ENCODE measurements at places on chromosomes 2 and 18.

- no peak for DNase-seq
These were observed 20.5 kb upstream of the ZNF236 start for GRCh38 chr18:76801567-76802505.

DNA sequence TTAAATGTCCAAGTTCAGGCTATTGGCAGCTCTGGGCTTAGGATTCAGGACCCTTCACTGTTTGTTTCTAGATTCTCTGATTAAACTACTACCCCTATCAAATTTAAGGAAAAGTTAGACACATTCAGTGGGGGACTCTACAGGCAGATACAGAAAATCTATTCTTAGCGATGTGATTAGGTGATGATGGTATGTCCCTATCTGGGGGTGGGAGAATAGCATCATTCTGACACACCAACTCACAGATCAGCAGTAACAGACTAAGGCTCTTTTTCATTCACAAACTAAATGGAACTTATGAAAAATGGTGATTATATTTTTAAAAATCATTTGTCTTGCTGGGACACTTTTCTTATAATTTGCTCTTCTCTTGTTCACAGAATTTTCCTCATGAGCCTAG, 232.9 kb upstream of the CDH2 start:
- DNase-seq, result no peak

DNA sequence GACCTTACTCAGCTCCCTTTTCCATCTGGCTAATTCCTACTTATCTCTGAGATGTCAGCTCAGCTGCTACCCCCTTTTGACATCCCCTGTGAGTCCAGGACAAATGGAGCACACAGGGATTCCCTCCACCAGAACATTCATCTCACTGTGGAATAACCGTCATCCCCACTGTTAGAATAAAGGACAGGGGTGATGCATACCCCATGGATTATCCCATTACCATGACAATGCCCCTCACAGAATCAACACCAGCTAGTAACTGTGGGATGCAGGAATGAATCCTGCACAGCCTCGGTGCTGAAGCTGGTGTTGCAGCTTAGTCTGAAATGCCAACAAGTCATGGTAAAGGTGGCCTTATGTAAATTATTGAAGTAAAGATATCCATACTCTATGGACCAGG, 624.8 kb upstream of the RAB6C start:
- DNase-seq, result no peak

DNA sequence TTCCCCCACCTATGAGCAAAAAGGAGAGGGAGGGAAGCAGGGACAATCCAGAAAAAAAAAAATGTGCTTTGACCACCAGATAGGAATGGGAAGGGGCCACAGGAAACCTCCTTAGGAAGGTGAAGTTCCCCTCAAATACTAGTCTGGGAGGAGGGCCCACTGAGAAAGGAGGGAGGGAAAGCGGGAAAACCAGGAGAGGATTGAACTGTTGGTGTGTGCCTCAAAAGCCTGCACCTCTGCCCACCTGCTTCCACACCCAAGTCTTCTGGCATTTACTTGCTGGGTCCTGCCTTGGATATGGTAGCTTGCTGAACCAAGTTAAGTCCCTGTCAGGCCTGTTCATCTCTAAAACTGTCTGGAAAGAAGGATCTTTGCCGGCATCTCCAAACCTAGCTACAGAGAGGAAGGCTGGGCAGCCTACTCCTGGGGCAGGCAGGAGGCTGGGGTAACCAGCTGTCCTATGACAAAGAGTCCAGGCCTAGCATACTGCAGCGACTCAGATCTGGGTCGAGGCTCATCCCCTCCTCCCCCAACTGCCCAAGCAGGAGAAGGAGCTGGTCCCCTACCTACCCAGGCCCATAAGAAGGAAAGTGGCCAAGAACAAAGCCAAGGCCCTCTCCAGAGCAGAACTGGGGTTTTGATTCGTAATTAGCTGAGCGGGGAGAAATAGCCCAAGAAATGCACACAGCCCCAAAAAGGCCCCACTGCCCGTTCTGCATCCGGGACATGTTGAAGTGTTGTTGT, 3.0 kb downstream of the EN1 start:
- DNase-seq, result no peak

DNA sequence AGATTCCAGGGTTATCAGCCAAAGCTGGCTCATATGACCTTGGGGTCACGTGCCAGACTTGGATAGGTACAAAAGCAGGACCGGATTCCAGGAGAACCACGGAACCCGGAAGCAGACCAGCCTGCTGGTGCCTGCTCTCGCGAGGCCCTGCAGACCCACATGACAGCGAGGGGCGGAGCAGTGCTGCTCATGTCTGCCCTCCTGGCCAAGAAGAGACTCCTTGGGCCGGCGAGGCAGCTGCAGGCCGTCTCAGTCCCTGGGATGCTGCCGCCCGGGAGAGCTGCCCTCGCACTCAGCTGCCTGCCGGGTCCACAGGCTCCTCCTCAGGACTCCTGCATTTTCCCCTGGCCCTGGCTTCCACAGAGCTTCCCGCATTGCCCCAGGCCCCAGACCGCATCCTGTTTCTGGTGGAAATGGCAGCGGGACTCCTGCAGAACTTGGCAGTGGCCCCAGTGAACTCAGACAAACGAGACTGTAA, 739.5 kb downstream of the SOCS6 start:
- no peak for DNase-seq

DNA sequence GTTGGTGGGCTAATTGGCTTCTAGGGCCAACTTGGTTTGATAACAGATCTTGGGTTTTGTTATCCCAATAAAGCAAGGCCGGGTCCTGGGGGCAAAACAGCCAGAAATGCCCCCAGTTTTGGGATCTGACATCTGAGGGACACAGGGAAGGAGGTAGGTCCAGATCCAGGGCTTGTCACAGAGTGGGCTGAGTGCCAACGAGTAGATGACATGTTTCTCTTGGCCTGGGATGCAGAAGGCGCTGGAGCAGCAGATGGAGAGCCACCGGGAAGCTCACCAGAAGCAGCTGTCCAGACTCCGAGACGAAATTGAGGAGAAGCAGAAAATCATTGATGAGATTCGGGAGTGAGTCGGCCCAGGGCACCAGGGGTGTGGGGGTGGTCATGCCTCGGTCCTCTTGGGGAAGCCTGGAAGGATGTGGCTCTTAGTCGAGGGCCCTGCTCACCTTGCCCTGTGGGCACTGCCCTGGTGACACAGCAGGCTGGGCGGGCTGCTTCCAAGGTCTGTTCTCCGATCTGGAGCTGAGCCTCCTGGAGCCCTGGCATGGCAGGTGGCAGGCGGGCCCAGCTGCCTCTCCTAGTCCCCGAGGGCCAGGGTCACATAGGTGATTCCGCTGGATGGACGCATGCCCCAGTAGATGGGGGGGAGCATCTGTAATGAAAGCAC, 40.2 kb upstream of the LYPD6B start:
- no peak for DNase-seq

- no peak for DNase-seq
These were observed 100.1 kb upstream of the APCDD1 start for GRCh38 chr18:10354241-10354811.

- no peak for DNase-seq
These were observed 29.5 kb upstream of the SMAD7 start for GRCh38 chr18:48979944-48980890.

GRCh38 chr2:128776461-128777195, 458.0 kb upstream of the HS6ST1 start:
- DNase-seq, result no peak

- DNase-seq, result no peak
These were observed 16.8 kb downstream of the NPC1 start for GRCh38 chr18:23569299-23570063.

DNA sequence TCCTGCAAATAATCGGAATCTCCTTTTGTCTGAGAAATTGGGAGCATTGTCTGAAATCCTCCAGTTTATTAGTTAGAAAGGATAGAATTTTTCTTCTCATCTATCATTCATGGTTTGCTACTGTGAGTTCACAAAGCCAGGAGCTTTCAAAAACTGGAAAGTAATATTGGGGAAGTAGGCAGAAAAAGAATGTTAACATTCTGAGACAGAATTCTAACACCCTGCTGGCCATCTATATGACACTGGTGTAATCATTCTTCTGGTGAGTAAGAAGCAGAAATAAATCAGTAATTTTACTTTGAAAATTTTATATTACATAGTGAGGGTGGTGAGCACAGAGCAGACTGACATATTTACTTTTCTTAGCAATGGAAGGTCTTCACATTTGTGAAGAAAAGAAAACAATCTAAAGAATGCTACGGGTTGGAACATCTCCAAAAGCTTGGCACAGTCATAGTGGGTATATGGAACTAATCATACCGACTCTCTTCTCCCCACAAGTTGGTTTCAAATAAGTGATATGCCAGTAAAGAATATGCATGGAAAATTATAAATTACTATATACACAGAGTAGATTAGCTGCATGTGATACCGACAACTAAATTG, 344.9 kb downstream of the LPIN1 start:
- no peak for DNase-seq

- DNase-seq, result no peak
These were observed 97.6 kb upstream of the PPP1CB start for GRCh38 chr2:28653892-28654662.

DNA sequence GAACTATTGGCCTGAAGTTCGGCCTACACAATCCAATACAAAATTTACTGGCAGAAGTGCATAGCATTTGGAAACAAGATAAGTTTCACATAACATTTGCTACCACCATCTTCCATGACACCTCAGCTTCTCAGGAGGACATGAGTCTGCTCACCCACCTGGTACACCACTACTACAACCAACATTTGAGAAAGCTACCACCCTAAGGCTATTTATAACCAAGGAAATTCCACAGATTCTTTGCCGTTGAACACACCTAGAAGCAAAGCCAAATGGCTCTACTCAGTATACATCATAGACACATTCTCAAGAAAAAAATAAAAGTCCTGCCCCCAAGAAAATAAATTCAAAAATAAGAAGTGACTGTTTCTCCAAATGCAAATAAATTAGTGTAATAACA, 145.3 kb downstream of the SPAG16 start:
- DNase-seq, result no peak

GRCh38 chr2:148660999-148661398, 16.4 kb downstream of the EPC2 start:
- DNase-seq, result no peak

- DNase-seq, result no peak
These were observed 421.0 kb downstream of the ZNF521 start for GRCh38 chr18:24930971-24931370.

GRCh38 chr18:3333056-3333720, 71.3 kb downstream of the MYL12B start:
- no peak for DNase-seq

- no peak for DNase-seq
These were observed 287.0 kb downstream of the SP3 start for GRCh38 chr2:173678186-173678585.

DNA sequence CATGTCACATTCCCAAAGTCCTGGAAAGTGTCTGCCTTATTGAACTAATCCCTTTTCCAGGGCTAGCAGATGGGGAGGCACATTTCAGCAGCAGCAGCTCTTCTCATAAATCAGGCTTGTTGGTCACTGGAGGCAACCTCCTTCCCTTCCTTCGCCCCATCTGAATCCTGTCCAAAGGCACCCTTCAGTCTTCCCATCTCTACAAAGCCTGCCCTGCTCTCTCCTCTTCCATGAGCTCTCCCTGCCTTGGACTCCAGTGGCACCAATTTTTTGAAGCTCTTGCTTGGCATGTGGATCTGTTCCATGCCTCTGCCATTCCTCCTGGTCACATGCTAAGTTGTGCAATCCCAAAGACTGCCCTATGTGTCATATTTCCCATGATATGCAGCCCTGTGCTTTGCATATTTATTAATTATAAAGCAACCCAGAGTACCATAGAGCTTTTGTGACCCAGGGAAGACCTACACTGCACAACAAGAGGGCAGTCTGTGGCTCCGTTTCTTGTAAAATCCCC, 70.3 kb downstream of the ANTXR1 start:
- DNase-seq, result no peak

DNA sequence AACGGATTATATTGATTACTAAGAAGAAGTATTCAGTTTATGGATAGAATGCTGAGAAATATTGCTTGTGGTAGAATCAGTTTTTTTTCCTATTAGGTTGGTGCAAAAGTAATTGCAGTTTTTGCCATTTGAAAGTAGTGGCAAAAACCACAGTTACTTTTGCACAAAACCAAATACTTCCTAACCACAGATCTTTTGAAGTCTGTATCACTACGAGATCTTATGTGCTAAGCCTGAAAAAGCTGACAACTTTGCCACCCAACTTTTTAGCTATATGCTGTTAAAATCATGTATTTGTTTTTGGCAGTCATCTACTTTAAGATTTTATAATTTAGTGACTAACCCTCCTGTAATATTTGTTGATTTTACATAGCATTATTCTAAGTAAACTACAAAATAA, 24.6 kb downstream of the DNAJC10 start:
- no peak for DNase-seq

DNA sequence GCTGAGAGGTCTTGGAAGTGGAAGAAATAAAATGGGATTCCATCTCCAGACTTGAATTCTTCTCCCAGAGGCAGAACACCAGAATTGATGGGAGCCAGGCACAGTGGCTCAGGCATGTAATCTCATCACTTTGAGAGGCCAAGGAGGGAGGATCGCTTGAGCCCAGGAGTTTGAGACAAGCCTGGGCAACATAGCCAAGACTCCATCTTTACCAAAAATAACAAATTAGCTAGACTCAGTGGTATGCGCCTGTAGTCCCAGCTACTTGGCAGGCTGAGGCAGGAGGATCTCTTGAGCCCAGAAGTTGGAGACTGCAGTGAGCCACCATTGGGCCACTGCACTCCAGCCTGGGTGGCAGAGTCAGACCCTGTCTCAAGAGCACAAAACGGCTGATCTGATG, 144.3 kb downstream of the C1D start:
- DNase-seq, result no peak

DNA sequence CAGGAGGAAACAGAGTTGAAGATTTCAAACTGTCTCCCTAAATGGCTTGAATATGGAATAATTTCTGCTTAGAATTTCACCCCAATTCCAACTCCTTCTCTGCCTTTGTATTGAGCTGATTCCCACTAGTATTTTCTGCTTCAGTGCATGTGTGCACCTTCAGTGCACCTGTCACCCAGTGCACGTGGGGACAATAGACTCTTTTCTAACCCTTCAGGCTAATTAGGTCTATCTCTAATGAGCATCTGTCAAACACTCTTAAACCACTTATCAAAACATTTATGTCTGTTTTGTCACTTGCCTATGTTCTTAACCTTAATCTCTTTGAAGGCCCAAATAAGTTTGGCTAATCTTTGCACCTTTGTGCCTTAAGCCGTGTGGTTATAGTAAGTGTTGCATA, 232.0 kb upstream of the NETO1 start:
- DNase-seq, result no peak

GRCh38 chr2:20444101-20444992, 2.5 kb upstream of the RHOB start:
- DNase-seq, result no peak

- no peak for DNase-seq
These were observed 833.1 kb upstream of the NXPH2 start for GRCh38 chr2:139613264-139613663.

DNA sequence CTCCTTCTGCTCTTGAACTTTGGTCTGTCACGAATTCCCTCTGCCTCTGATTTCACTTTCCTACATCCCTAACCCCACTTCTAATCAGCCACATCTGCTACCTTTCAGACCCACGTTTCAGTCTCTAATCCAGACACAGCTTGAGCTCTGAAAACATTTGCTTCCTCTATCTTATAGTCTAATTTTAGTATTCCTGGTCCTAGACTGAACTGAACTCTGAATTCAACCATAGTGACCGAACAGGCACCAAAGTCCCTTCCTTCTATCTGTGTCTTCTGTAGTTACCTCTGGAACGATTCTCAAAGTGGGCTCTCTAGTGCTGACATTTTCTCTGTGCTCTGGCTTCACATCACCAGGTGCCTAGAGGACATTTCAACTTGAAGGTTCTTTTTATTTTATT, 156.2 kb downstream of the PDE11A start:
- no peak for DNase-seq
